MG63 (cell line): ENCODE measurements at places on chromosomes 1 and 21. TPM values are rescaled to one million over a fixed set of nuclear protein-coding genes. Genes with fewer than 3 reads are reported as not detected.

DNA sequence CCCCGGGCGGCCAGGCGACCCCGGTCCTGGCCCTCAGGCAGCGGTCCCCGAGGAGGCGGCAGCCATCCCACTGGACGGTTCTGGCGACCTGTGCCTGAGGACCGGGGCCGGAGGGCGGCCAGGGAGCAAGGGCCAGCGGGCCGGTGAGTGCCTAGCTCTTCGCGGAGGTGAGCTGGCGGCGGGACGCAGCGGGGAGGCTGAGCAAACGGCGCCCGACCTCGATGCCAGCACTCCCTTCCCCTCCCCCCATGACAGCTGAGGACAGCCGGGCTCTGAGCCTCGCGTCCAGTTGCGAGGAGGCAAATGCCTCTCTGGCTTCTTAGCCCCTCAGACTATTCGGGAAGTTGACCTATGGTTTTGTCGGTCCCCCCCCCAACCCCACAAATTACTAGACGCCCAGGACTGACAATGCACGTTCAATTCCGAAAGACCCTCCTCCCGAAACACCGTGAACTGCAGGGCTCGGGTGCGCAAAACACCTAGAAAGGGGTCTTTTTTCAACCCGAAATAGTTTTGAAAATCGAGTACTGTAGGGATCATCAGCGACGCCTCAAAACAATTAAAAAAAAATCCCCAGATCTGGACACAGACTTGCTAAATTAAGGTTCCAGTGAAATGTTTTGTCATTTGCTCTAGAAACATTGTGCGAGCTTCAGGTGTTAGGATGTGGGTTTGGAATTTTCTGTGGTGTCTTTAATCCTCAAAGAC lies 8.3 kb downstream of the CDKN2C start:
- peak; percentile 90 for DNase-seq

DNA sequence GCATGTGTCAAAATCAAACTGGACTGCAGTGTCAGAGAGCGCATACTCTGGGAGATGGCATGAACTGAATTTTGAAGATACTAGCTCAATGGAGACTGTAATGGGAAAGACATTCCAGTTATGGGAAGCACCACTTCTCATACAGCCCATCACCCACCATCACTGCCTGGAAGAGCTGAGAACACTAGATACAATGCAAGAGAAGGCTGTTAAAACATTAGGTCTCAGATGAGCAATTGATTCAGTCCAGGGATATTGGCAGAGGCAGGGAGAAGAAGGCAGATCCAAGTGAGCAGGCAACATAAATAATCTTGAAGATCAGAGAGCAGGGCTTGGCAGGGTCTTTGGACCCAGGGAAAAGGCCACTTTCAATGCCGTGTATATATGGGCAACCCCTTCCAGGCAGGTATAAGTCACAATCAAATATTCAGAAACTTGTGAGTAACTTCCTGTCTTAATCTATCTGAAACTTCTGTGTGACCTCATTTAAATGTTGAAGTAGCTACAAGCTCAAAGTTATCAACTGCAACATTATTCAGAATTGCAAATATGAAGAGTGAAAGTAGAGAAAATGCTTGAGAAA lies 290.3 kb upstream of the SGIP1 start:
- peak; percentile 4 for DNase-seq

The MATN1 gene
- total RNA-seq = not detected in 2 replicates

DNA sequence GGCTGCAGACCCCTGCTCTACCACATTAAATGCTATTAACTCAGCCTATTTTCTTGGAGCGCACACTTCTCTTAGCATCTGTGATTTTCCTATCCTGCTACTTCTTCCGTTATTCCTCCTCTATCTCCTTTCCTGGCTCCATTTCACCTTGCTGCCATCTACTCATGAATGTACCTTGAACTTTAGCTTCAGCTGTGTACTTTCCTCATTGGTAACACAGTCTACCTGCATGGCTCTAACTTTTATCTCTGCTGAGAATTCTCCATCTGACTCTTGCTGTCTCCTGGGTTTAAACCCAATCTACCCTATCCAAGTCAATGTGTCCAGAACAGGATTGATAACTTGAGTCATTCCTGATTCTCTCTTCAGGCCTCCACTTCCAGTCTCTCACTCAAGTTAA lies 67.6 kb upstream of the MCOLN3 start:
- no peak for DNase-seq

GRCh38 chr1:42765269-42765668 lies 1.6 kb downstream of the P3H1 start:
- no peak for DNase-seq

DNA sequence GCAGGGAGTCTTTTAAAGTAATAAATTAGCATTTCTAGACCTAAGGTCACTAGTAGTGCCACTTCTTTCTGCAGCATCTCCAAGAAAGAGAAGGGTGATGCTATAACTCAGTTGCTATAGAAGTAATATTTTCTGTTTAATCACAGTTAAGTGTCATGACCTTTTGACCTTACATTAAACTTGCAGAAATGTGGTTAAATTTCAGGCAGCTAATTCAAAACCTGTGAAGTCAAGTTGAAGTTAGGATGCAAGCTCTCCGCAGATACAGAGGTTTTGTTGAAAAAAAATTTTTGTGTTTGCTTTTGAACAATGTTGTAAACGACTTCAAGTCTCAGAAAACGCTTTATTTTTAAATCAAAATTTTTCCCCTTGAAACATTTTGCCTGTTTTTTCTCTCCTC lies 193.9 kb downstream of the NFIA start:
- DNase-seq = no peak
